ENCODE measurements at places on chromosomes 5 and 9.

- peaks cover 20% of the 10 kb centered on the region for H3K4me1 ChIP-seq
- H3K4me3 ChIP-seq, result no peak overlapping the region
- no peaks in the 10 kb centered on the region for H3K36me3 ChIP-seq
- H3K27ac ChIP-seq, result no peak overlapping the region
- no peaks in the 10 kb centered on the region for H3K27me3 ChIP-seq
- DNase-seq, result peak; percentile 29
These were observed 27.4 kb downstream of the SNX30 start for GRCh38 chr9:112777914-112778313.

GRCh38 chr5:128629157-128629556 is 91.1 kb upstream of the FBN2 start:
- H3K4me1 ChIP-seq, result no peaks in the 10 kb centered on the region
- H3K4me3 ChIP-seq, result no peak overlapping the region
- DNase-seq, result no peak
- H3K27me3 ChIP-seq, result no peaks in the 10 kb centered on the region
- no peak overlapping the region for H3K27ac ChIP-seq
- H3K36me3 ChIP-seq, result no peaks in the 10 kb centered on the region

GRCh38 chr5:27969157-27969556 is 930.8 kb upstream of the CDH9 start:
- H3K4me1 ChIP-seq, result no peaks in the 10 kb centered on the region
- no peaks in the 10 kb centered on the region for H3K36me3 ChIP-seq
- no peak for DNase-seq
- H3K27ac ChIP-seq, result no peak overlapping the region
- no peak overlapping the region for H3K4me3 ChIP-seq

GRCh38 chr5:33267801-33268200 is 173.0 kb upstream of the TARS1 start:
- H3K27ac ChIP-seq, result no peak overlapping the region
- H3K27me3 ChIP-seq, result no peaks in the 10 kb centered on the region
- H3K4me1 ChIP-seq, result no peaks in the 10 kb centered on the region
- no peak for DNase-seq
- no peaks in the 10 kb centered on the region for H3K36me3 ChIP-seq

DNA sequence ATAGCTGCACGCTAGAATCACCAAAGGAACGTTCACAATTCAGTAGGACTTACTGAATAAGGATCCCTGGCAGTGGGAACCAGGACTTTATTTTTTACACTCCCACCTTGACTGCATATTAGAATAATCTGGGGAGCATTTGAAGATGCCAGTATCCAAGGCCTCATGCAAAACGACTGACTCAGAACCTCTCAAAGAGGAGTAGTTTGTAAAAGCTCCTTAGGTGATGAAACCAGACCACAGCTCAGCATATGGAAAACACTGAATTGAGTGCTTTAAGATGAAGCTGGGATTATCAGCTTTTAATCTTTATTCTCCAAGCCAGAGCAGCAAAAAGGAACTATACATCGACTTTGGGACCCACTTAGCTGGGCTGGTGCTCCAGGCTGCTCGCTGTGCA is 288.3 kb downstream of the MLLT3 start:
- H3K36me3 ChIP-seq, result no peaks in the 10 kb centered on the region
- H3K27ac ChIP-seq, result no peak overlapping the region
- no peak overlapping the region for H3K4me3 ChIP-seq
- no peak for DNase-seq
- peaks cover 29% of the 10 kb centered on the region for H3K4me1 ChIP-seq
